Fibroblast of villous mesenchyme (primary cell): ENCODE measurements at places on chromosomes 6 and 20. TPM values are rescaled to one million over a fixed set of nuclear protein-coding genes. Genes with fewer than 3 reads are reported as not detected.

- no peak for DNase-seq
These were observed 123.0 kb upstream of the LAMA2 start for GRCh38 chr6:128759901-128760300.

GRCh38 chr6:31577579-31577966 lies 2.2 kb downstream of the TNF start:
- DNase-seq: no peak

- peak; percentile 24 for DNase-seq
These were observed 995 bp downstream of the STK4 start for GRCh38 chr20:44967207-44967807.

- DNase-seq: peak; percentile 17
These were observed 92.1 kb downstream of the SYNJ2 start for GRCh38 chr6:158073776-158074175.

- DNase-seq: no peak
These were observed 11.6 kb downstream of the MAP3K7 start for GRCh38 chr6:90575267-90575666.

DNA sequence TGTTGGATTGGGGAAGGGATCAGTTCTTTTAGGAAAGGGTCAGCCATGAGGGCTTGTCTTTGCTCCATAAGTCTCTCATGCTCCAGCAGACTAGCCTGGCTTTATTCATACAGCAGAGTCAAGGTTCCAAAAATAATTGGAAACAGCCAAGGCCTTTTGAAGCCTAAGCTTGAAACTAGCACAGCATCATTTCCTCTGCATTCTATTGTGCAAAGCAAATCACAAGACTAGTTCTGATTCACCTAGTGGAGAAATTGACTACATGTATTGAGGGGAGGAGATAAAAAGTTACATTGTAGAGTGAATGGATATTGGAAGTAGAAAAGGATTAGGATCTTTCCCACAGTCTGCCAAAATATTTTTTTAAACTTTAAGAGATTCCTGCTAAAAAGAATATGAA lies 159.3 kb upstream of the PLCB4 start:
- DNase-seq: no peak

Gene ISM1
- 0.43 and 0.64 TPM in 2 replicates for total RNA-seq

- DNase-seq: no peak
These were observed 21.9 kb upstream of the TFAP2C start for GRCh38 chr20:56607061-56607704.

DNA sequence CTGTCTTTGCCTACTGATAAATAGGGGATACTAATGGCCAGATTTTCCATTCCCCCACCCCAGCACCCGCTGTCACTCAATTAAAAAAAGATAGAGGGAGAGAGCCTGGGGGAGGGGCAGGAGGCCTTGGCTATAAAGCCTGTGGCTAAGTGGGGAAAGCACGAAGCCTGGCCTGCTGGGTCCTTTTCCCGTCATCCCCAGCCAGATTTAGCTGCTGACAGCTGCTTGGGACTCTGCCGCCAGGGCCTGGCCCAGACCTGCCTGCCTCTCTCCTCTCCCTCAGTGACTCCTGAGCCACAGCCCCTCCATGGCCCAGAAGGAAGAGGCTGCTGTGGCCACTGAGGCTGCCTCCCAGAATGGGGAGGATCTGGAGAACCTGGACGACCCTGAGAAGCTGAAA lies at the start of gene APOBEC2:
Gene APOBEC2, plus strand, starts transcription at position 162 of the 400 bp plus-strand sequence. Its CDS starts 146 bp downstream, at position 308.
- DNase-seq: no peak

- DNase-seq: no peak
These were observed 4.7 kb upstream of the KIF6 start for GRCh38 chr6:39729945-39730344.

Gene C20orf173
- total RNA-seq: not detected in 2 replicates

- no peak for DNase-seq
These were observed 1.4 kb upstream of the RAET1G start for GRCh38 chr6:149924206-149924932.

Gene SAMD5
- total RNA-seq: under 0.01 TPM in 2 replicates

Gene KCNK5
- total RNA-seq: not detected in 2 replicates
